ENCODE measurements at places on chromosomes 12 and 14.

DNA sequence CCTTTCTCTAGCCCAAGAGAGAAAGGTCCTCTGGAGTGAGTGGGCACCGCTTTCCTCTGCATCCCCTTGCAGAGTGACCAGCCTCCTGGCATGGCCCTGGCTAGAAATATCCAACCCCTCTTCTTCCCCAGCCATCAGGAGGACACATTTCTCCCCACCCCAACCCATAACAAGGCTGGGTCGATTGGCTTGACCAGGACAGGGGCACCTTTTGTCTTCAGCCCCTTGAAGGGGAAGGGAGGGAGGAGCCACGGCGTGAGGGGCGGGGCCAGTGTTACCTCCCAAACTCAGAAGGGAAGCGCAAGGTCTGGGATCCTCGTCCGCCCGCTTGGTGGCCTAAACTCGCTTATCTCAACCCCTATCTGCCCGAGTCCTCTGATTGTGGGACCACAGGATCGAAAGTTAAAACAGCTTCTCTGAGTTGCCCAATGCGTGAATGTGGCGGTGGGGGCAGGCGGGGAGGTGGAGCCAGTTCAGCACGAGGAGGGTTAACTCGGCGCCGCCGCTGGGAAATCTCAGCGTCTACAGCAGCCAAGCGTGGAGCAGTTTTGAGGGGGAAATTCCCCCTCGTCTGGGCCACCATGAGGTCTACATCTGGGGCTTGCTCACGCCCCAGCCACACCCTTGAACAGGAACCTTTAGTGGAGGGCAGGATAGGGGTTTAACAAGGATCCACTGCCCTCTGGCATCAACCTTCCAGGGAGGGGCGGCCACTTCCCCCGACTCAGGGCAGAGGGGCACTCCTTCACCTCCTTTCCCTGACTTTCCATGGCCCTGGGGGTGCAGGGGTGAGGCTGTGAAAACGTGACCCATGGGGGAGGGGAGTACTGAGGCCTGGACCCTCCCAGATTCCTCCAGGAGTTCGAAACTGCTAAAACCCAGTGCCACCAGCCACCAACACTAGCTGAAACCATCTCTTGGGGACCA lies 795 bp downstream of the STAT6 start:
- DNase-seq: no peak

GRCh38 chr12:43480591-43480990 lies 71.4 kb downstream of the ADAMTS20 start:
- DNase-seq: no peak

DNA sequence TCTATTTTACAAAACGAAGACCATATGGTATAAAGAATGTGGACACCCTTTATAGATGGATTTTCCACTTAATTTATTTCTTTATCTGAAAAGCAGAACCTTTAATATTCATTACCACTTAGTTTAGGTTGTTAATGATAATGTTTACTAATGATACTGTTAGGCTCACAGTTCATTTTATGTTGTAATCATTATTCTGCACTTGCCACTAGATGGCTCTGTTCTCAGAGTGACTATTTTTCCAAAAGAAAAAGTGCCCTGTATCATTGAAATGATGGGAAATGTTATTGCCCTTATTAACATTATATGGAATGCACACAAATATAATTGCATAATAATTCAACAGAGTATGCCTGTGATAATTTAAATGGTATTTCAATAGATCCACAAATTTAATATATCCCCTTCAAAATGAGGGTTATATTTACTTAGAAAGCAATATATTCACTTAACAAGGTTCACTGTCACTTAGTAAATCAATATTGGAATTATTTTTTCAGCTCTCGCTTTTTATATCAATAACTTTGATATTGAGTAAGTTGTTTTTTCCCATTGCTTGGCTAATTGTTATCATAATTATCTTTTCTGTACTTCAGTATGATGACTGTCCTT lies 95.7 kb downstream of the PDE3A start:
- no peak for DNase-seq

- no peak for DNase-seq
Observed at GRCh38 chr12:57844709-57845477, 1.6 kb downstream of the CTDSP2 start.

DNA sequence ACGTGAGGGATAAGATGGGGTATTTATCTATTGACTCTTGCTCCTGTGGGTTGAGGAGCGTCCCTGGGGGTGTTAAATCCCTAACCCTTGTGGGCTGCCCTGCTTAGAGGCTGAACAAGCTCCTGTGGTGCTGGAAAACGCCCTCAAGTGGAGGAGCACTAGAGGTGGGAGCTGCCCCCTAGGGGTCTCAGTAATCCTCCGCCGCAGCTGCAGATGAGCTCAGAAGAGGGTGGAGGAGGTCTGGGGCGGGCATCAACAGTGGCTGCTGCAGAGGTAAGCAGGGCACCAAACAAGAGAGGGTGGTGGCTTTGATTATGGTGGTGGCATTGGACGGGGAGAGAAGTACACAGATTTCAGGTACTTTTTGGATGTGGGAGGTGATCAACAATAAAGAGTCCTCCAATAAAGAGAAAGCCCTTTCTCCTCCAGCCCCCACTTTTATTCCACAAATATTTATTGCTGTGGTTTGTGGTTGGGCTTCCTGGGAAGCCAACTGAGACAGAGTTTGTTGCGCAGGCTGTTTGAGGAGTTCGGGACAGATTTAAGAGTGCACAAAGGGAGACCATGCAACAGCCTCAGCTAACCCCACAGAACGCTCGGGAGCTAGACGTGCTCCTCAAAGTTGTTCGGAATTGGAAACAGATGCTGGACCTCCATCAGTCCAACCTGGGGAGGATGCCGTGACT lies 179.9 kb downstream of the ADCK1 start:
- peak; percentile 52 for DNase-seq

DNA sequence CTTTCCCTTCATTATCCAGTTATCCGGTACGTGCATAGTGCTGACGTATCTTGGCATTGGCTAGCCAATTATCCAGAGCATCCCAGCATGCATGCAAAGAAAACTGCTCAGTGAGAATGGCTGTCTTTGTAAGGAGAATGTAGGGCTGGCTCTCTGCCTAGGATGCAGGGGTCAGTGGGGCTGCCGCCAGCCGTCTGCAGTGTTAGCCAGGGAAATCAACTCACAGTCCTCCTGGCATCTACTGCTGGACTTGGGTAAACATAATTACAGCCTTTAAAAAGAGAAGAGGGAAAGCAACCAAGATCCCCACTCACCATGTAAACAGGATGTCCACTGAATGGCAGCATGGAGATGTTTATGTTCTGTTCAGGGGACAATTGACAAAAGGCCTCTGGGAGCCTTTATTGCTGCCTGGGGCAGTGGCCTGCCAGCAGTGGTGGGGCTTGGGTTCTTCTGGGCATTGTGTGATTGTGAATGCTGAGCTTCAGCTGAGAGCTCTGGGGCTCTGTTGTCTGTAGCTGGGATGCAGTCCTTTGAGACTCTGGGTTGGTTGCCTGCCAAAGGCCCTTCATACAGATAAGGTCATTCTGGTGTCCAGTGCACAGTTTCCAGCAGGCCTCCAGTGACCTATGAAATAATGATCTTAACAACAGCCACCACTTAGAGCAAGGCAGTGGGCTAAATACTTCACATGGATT lies 121.8 kb downstream of the TBC1D30 start:
- DNase-seq: no peak

- DNase-seq: peak; percentile 86
Observed at GRCh38 chr12:90978117-90978770, 23.3 kb upstream of the CCER1 start.

GRCh38 chr12:120103044-120103338 lies 13.6 kb downstream of the RAB35 start:
- no peak for DNase-seq

DNA sequence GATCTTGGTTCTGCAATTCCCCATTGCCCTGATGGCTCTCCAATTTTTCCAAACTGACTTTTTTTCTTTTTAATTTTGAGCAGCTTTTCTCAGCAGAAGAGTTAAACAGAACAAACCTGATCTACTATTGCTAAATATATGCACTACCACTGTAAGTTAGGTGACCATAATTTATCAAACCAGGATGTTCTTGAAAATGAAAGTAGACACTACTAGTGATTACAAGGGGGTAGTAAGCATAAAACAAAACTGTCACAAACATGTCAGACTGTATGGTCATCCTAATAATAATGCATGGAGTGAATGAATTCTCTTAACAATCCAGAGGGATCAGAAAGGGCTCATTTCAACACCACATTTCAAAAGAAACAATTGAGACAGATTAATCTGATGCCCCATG lies 183.0 kb upstream of the FOXN3 start:
- DNase-seq: no peak

DNA sequence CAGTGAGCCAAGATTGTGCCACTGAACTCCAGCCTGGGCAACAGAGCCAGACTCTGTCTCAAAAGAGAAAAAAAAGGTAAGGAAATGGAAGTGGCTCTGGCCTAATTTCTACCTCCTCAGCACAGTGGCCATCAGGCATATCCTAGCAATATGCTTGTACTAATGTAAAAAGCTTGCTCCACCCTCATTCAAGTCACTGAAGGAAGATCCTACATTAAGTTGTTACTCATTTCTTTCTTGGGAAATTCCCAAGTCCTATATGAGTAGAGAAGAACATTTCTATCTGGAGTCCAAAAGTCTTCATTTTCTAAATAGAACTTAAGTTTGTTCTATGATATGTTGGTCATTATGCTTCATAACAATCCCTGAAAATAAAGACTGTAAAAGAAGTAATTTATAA lies 67.3 kb upstream of the HOXC13 start:
- no peak for DNase-seq

GRCh38 chr12:66599816-66600215 lies 79.1 kb downstream of the GRIP1 start:
- no peak for DNase-seq

DNA sequence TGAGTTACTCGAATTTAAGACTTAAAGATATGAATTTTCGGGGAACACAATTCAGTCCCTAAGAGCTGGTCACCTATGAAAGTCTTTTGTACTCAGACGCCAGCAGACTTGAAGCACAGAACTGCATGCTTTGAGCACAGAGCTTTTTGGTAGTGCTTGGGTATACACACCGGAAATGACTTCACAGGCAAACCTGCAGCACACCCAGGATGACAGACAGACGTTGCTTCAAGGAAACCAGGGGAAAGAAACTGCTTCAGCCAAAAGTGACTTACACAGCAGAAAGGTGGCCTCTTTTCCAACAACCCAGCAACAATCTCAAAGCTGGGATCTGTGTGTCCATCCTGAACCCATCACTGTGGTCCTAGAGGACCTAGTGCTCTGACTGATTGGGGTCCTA lies 975.1 kb downstream of the AACS start:
- no peak for DNase-seq

GRCh38 chr12:105775343-105775742 lies 363.4 kb downstream of the NUAK1 start:
- no peak for DNase-seq

GRCh38 chr14:88592031-88592430 lies 29.2 kb downstream of the ZC3H14 start:
- peak; percentile 24 for DNase-seq

DNA sequence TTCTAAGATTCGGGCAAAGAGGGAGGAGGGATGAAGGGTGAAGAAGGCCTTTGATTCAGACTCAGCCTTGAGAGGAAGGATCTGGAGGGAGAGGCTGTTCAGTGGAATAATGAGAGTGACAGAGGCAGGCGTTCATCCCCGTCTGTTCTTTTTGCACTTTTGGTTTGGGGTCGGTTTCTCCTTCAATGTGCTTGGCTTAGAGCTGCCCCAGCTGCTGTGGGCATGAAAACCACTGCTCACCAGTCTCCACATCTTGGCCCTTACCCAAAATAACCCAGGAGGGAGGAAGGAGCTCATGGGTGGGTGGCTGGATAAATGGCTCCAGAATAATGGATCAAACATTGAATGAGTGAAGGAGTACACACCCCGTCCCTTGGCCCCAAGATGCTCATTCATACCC lies 261.7 kb upstream of the FKBP4 start:
- DNase-seq: no peak

GRCh38 chr12:84435682-84436081 lies 476.9 kb downstream of the SLC6A15 start:
- no peak for DNase-seq

- DNase-seq: no peak
Observed at GRCh38 chr12:89946518-89947135, 238.0 kb upstream of the ATP2B1 start.

DNA sequence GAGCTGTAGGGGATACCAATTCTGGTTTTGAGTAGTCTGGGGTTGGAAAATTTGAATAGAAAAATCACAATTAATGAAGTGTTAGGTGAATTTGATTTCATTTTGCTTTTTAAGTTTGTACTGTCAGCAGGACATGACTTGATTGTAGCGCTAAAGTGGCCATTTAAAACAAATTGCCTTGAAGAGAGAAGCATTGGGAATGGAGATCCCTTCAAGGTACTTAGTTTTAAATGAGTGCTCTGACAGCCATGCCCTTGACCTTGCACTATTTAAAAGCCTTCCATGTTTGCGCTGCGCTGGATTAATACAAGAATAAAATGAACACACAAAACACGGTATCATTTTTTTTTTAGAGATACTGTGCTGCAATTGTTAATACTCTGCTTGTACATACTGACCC lies 345.9 kb downstream of the NAV3 start:
- no peak for DNase-seq

GRCh38 chr12:89695830-89696229 lies 12.8 kb downstream of the ATP2B1 start:
- DNase-seq: no peak

- DNase-seq: no peak
Observed at GRCh38 chr12:100895192-100895591, 100.6 kb downstream of the ANO4 start.

DNA sequence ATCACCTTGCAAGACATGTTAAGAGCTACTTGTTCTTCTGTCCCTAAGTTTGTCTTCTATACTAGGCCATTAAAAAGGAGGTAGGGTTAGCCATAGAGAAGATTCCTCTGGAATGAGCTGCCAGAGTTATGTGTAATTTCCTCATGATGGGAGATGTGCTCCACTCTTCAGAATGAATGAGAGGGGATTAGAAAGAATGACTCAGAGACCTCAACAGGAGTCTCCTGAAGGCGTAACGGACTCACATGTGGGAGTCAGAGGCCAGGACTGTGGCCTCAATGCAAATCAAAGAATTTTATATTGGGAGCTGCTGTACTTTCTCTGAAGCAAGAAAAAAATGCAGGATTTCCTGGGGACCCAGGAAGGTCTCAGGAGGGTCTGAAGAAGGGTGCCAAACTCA lies 87.8 kb upstream of the ATXN7L3B start:
- DNase-seq: no peak

DNA sequence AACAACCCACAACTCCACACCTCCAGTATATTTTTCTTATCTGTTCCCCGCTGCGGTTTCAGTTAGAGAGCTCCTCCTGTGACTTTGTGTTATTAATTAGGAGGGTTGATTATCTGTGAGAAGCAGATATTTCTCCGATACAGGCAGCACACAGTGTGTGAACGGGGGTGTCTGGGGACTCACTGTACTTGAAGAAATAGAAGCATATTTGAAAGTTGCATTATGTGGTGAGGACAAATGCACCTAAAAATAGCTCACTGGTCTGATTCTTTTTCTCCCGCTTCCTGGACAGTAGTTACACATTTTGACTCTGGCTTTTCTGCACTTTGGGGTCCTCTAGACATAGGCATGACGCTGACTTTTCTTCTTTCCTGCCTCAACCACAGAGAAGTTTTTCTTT lies 277.7 kb downstream of the VRK1 start:
- DNase-seq: no peak

DNA sequence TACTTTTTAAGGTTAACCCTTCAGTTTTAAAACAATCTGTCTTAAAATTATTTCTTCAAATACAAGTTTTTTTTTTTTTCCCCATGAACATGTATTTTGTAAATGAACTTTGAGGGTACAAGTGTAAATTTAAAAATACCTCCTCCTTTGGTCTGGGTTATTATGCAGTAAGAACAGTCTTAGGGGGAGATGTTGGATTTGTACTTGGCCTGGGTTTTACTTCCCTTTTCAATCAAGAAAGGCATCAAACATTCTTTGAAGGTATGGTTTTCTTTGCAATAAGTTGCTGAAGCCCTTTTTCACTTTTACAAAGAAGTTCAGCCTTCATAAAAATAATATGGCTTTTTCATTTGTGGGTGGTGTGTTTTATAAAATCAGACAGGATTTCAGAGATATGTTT lies 20.5 kb downstream of the WBP11 start:
- DNase-seq: no peak

Data from HFF-Myc (cell line).